ENCODE measurements at places on chromosomes 13 and 19.

DNA sequence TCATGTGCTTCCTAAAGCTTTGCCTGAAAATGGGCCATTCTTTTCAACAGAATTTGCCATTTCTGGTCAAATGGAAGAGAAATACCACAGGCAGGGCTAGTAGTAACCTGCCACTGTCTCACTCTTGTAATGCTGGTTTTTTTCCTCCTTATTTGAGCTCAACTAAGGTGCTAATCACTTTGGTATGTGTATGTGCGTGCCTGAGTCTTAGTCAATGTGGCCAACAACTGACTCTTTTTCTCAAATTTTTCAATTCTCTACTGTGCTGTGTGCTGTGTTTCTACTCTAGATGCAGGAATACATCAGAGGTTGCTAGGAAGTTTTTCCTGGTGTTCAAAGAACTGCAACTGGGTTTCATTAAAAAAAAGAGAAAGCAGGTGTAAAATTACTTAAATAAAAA is 870.2 kb downstream of the EFNB2 start:
- no peak for DNase-seq

GRCh38 chr19:42285541-42285941 is 16.4 kb upstream of the PRR19 start:
- no peak for DNase-seq

DNA sequence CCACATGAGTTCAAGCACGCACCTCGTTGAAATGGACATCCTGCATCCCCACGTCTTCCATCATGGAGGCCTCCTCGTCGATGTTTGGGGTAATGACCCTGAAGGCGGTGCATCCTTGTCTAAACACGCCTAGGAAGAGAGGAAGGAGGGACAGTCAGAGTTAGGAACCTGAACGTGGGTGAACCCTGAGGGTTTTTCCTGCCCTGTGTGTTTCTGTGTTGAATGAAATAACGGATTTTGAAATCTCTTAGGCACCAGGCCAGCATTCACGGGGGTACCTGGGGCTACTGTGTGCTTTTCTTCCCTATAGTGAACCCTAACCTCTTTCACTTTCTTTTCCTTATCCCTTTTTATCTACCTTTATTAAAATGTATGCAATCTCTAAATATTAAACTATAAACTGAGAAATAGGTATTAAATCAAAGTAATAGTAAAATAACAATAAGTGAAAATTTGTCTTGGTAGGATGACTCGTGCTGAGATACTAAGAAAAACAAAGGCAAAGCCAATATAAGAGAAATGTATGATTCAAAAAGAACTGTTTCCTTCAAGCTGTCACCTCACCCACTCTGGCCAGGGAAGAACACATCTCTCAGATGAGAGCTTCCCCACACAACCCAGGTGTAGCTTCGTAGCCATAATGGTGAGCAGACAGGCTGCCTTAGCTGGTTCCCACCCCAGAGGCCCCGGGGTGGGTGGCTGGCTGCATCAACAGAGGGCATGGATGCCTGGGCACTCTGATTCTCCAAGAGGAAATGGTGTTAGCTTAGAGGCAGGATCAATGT is 72.1 kb upstream of the SLC15A1 start:
- no peak for DNase-seq

DNA sequence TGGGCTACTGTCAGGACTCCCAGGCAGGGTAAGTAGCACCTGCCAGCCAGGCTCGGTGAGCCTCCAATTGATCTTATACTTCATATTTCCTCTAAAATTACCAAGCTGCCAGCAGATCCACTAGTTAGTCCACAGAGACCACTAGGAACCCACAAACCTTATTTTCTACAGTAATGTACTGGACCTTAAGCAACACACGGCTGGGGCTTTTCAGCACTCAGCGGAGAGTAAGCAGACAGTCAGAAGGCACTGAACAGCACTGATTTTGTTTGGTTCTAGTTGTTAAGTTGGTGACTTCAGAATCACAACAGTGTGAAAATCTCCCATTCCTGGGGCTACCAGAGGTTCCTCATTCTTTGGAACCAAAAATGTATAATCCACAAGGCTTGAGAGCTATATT is 56.1 kb downstream of the MRPL57 start:
- DNase-seq = no peak

DNA sequence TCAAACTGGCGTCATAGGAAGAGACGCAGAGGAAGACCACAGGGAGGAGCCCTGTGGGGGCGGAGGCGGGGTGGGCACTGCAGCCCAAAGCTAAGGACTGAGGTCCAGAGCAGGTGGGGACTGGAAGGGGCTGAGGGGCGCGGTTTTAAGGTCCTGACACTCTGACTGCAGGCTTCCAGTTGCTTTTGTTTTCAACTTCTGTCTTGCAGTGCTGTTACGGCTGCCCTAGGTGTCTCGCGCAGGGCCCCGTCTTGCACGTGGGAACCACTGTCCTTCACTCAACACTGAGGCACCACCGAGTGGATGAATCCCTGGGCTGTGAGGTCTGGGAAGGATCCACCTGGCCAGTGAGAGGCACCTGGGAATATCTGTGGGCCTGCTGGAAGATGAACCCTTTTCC is 76.0 kb downstream of the TEX29 start:
- DNase-seq = no peak

DNA sequence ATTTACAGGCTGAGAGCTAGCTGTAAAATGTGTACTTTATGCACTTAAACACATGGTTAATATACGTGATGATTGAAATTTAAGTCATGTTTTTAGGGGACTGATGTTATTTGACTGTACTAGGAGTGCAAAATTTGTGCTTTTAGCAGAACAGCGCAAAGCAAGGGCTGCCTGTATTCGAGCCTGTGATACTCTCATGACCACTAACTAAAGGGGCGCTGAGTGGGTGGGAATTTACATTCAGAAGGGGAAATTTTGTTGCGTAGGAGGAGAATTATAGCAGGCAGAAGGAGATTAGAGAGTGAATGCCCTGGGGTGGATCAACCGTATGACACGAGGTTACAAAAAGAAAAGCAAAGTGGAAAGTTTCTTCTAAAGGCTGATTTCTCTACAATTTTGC is 271.8 kb upstream of the HTR2A start:
- no peak for DNase-seq

- DNase-seq = peak; percentile 62
These were observed 68.4 kb upstream of the TM9SF2 start for GRCh38 chr13:99432609-99433542.

GRCh38 chr13:85527316-85527715 is 271.9 kb downstream of the SLITRK6 start:
- no peak for DNase-seq

DNA sequence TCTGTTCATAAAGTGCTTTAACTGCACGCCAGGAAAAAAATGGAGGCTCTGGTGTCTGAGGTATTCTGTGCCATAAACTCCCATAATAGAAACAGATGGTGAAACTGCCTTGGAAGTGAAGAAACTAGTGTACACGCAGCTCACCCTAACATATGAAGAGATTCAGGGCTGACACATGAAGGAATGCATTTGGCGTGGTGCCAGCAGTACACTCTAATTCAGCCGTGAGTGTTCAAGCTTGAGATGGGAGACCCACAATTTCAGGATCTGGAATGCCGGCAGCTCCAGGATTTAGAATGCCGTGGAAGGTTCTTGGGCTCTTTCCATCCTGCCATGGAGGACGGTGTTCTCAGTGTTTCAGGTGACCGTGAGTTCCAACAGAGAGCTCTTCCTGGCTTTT is 478.4 kb downstream of the TSHZ3 start:
- DNase-seq = no peak

GRCh38 chr19:51800473-51801244 is 5.7 kb downstream of the FPR3 start:
- DNase-seq = no peak

- no peak for DNase-seq
These were observed 581 bp downstream of the RPL18 start for GRCh38 chr19:48618278-48618915.

DNA sequence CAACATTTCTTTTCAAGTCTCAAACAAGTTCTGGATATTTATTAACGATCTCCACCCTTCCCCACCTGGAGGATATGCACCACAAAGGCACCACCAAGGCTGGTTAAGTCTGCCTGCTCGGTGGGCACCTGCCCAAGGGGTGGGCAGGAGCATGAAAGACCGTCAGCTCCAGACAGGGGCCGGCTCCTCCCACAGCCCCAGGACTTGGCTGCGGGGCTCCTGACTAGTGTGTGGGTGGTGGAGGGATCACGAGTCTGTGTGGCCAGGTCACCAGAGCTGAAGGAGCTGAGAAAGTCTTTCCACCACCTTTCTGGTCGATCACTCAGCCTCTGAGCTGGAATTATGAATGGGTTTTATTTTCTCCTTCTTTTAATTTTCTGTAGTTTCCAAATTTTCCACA is 7.8 kb downstream of the SLC7A1 start:
- DNase-seq = no peak

DNA sequence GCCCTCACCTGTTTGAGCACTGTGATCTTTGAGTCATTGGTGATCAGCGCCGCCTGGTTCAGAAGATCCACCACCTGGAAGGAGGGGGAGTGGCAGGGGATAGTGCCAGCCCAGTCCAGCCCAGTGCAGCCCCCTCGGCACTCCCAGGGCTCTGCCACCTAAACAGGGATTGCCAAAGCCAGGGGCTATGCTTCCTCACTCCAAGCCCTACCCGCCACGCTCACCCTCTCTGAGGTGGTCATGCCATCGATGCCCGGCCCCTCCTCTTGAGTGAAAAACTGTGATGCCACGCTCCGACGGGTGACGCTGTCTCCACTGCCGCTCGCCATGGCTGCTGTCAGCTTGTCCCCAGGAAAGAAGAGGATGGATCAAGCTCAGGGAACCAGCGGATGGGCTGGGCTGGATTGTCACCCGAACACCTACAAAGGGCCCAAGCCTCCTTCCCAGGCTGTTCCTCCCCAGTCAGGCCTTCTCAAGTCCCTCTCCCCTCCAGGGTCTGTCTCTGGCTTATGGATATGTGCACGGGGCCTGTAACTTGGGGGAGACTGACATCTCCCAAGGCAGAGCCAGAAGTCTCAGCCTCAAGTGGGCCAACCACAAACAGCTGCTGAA is 8.7 kb downstream of the SYMPK start:
- no peak for DNase-seq

DNA sequence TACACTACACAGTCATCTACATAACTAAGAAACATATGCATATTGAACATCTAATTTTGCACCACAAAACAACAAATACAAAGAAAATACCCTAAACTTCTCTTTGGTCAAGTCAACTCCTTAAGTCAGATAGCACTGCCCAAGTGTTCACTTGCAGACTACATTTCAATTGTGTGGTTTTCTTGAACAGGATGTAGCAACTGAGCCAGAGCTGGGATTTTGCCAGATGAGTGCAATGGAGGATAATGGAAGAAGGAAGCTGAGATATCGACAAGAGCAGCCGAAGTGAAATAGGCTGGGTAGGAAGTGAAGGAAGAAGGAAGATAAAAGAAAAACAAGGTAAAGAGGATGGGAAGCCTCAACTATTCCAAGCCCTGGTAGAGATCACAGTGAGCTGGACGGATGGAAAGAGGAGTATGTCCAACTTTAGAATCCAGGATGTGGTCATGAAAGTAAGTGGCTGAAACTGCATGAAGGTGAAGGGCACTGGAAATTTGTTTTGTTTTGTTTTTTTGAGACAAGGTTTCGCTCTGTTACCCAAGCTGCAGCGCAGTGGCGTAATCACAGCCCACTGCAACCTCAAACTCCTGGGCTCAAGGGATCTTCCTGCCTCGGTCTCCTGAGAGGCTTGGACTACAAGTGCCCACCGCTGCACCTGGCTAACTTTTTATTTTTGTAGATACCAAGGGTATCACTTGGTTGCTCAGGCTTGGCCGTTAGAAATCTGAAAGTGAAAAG is 15.0 kb downstream of the NUFIP1 start:
- no peak for DNase-seq

DNA sequence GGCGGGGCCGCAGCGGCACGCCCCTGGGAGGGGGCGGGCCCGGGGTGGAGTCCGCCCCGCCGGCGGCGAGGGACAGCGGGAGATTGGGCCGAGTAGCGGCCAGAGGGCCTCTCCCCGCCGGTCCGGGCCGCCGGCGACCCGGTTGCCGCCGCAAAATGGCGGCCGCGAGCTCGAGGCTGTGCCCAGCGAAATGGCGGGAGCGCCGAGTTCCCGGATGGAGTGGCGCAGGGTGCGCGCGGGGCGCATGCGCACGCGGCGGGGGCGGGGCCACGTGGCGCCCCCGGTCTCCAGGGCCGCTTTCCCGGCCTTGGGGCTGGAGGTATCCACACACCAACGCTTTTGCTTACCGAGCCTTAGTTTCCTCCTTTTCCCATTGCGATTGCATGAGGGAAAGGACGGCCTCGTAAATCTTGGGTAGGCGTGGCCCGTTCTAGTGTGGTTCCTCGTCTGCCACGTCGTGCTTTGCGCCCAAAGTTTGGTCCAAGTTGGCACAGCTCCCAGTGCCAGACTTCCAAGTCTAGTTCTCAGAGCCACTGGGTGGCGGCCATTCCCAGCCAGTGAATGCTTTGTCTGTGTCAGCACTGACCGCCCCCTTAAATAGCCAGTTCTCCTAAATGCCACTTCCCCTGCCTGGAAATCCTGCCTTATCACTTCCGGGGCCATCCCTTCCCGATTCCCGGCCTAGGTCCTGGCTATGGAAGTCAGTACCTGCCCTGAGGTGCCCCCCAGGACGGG is 513 bp downstream of the CIRBP start:
- no peak for DNase-seq

DNA sequence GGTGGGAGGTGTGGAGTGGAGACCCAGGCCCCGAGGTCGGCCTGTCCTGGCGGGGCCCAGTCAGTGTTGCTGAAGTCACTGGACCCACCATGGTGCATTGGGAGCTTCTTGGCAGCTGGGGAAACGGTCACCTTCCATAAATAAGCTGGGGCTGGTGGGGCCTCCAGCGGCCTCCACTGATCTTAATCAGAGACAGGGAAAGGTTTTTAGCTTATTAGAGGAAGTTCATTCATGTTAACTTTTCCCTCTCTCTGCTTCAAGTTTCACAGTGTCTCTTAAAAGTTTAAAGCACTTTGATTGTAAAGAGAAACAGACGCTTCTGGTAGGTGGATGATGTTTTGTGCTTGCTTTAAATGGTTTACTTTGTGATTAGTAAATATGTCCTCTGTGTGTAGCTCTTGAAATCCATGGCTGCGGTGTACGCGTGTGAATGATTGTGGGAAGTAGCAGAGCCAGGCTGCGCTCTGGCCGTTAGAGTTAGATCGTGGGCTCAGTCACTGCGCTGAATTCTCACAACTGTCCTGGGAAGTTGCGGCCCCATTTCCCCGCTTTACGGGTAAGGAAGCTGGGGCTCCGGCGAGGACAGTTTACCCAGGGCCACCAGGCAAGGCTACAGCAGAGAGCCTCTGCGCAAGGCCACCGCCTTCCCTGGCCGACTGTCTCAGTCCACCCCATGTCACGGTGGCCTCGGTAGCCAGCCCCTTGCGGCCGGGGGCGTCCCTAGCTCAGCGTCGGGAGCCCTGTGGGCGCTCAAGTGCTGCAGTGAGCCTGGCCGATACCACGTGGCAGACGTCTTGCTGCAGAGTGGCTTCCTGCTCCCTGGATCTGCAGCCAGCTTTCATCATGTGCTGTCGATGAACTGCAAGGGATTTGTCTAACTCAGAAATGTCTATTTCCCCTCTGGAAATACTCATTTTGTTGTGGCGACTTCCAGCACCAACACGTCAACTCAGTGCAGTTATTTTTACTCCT is 16.5 kb upstream of the NDUFS7 start:
- no peak for DNase-seq

GRCh38 chr19:10260141-10260584 is 8.1 kb downstream of the MRPL4 start:
- no peak for DNase-seq

- no peak for DNase-seq
These were observed 952.4 kb downstream of the PCDH17 start for GRCh38 chr13:58583966-58584365.

Measured in activated naive CD8-positive, alpha-beta T cell treated with anti-CD3 and anti-CD28 coated beads, Interleukin-2, amount 50 U/mL, for 16 hours (primary cell).